ENCODE measurements at places on chromosomes 12 and 14. TPM values are rescaled to one million over a fixed set of nuclear protein-coding genes. Genes with fewer than 3 reads are reported as not detected.

CBLN3 gene
- 7.0 TPM for total RNA-seq

NPAS3 gene
- 14.6 TPM for total RNA-seq

RHOJ gene
- total RNA-seq, result 55.9 TPM

NRIP2 gene
- total RNA-seq, result 73.4 TPM

- no peak for DNase-seq
Observed at GRCh38 chr12:67996347-67996746, 7.1 kb downstream of the IFNG-AS1 start.

DNA sequence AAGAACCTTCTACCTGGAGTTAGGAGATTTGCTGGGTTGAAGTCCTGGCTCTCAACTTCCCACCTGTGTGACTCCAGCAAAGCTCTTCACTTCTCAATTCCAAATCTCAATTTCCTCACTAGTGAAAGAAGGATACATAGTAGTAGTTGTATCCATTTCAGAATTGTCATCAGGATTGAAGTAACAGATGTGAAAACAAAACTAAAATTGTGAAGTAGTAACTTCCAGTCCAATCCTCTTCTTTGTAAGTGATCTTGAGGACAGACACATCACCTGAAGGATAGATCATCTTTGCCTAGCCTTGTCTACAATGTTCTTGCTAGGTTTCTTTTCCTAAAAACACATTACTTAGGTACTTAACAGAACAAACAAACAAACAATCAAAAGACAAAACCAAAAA is 1.2 kb upstream of the LRRK2 start:
- no peak for DNase-seq

ASCL1 gene
- total RNA-seq, result not detected

ASB2 gene
- 1.4 TPM for total RNA-seq

GRCh38 chr14:23403908-23404307 is 4.2 kb downstream of the MYH6 start:
- no peak for DNase-seq

GPX2 gene
- total RNA-seq, result not detected

- DNase-seq, result no peak
Observed at GRCh38 chr14:31543969-31544799, 17.0 kb upstream of the NUBPL start.

Measured in sciatic nerve (tissue), 2 donors.